Stimulated activated CD4-positive, alpha-beta T cell treated with anti-CD3 and anti-CD28 coated beads, Interleukin-12 subunit alpha, Interleukin-12 subunit beta, amount 100 ng/mL, for 24 hours (primary cell): ENCODE measurements at places on chromosomes 3 and 15.
A peak's percentile ranks its signal among the peaks of the same experiment; 100 is the strongest.

DNA sequence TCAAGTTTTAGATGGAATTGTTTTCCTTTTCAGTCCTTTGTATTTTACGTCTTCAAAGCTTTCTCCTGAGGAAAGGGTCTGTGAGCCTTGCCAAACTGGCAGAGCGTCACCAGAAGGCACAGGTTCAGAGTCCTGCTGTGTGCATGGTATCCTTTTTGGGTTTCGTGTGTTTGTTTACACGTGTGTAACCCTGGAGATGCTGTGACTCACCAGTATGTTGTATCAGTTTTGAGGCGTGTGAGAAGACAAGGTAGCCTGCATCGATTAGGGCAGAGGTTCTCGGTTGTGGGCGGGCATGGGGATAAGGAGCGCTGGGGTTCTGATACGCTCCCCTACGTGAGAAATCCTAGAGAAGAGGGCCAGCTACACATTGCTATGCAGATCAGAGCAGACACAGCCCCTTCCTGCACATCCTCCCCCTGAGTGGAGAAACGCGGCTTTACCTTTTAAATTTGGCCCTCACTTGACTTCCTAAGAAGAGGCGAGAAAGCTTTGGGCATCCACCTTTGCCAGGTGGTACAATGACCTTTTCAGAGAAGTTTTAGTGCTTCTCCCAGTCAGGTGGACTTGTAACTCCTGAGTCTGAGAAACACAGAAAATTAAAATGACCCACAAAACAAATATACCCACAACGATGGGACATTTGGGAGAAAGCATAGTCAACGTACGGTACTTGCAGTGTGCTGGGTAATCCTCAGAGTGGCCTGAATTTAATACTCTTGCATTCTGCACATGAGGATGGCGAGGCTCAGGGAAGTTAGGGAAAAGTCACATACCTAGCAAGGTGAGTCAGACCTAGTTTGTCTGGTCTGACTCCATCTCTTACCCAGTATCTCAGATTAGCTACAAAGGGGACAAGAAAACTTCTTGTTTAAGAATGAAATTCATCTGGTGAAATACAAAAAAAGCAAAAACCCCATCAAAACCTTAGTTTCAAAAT is 38.1 kb downstream of the TRAK1 start:
- no peak for DNase-seq

DNA sequence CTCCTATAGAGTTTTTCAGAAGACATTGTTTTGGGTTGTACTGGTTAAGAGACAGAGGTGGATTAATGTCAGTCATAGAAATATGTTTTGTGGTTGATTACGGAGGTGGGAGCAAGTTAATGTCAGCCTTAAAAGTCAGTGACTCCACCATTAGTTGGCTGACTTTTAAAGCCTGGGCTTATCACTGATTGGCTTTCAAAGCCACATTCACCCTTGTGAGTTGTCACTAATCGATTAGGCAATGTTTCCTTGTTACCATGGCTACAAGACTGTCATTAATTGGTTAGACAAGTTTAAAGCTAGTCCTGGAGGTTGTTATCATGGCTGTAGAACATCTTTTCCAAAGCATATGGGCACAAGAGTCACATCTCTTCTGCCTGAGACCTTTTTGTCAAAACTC is 73.0 kb downstream of the NEO1 start:
- no peak for DNase-seq

DNA sequence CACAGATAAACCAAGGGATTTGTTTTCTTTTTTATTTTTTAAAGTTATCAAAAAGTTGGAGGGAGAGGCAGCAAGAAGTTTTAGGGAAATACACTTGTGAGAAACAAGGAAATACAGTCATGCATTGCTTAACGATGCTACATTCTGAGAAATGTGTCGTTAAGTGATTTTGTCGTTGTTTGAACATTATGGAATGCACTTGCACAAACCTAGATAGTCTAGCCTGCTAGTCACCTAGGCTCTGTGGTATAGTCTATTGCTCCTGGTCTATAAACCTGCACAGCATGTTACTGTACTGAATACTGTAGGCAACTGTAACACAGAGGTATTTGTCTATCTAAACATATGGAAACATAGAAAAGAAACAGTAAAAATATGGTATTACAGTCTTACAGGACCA is 2.0 kb upstream of the NFKBIZ start:
- no peak for DNase-seq

DNA sequence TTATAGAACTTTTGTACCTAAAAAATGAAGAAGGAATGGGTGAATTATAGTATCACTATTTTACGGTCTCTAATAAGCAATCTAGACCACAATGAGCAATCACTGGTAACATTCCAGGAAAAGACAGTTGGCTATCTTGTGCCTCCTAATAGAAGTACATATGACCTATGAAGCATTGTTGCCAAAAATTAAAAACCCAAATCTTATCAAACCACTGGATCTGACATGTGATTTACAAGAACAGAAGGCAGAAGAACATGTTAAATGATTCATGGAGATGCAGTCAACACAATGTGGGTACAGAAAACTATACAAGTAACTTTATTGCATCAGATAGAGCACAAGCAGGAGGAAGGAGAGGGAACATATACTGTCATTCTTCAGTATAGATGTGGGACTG is 14.5 kb upstream of the HYKK start:
- no peak for DNase-seq

DNA sequence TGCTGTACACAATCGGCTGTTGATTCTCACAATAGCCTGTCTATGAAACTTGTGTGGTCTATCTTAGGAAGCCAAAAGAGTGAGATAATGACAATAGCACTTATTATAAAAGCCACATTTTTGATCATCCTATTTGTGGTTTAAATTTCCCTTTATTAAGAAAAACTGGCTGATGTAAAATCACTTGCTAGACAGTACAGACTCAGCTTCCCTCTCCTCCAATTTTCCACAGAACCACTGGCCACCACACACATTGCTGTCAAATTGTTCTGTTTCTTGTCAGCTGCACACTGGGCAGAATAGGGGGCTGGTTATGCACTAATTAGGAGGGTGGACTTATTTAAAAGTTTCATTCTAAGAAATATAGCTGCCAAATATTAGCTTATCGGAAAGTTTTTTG is 425.9 kb downstream of the EPHA3 start:
- no peak for DNase-seq

GRCh38 chr3:108461661-108462111 is 48.7 kb downstream of the MYH15 start:
- no peak for DNase-seq

DNA sequence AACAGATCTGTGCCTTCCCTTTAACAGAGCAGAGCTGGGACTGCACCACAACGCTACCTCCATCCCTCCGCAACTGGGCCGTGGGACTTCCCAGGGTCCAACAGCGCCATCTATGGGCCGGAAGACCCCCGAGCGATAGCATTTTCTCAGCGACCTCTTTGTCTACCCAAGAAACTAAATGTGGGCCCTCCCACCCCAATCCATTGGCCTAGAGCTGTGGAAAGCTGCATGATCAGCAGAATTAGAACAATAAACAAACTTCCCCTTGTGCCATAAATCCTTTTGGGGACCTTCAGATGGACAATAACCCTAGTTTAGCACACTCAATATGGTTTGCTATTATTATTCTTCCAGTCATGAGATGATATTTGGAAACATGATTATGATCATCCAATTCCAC is 74.8 kb upstream of the NTRK3 start:
- peak; percentile 53 for DNase-seq

GRCh38 chr3:4797201-4797705 is 182.0 kb upstream of the BHLHE40 start:
- DNase-seq, result no peak

DNA sequence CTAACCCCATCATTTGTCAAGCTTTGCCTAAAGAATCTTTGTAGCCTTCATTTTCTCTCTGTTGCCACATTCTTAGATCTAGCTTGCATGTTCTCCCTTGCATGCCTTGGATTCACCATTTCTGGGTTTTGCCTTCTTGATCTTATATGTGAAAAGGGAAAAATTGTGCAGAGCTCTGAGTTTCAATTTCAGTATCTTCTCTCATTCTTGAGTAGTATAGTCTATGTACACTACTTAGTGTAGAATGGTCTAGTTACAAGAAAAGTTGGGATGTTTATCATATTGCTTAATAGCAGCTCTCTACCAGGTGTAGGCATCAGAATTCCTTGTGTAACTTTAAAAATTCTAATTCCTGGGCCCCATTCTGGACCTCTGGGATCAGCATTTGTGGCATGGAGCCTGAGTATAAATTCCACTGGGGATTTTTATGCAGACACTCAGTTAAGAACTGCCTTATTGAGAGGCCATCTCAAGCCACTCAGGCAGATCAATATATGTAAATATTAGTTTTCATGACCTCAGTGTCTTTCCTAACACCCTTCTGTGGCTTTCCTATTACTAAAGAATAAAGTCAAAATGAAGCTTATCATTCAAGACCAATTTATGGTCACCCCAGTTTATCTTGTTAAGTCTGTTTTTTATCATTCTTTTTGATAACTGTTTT is 23.4 kb downstream of the GTF2E1 start:
- DNase-seq, result no peak

DNA sequence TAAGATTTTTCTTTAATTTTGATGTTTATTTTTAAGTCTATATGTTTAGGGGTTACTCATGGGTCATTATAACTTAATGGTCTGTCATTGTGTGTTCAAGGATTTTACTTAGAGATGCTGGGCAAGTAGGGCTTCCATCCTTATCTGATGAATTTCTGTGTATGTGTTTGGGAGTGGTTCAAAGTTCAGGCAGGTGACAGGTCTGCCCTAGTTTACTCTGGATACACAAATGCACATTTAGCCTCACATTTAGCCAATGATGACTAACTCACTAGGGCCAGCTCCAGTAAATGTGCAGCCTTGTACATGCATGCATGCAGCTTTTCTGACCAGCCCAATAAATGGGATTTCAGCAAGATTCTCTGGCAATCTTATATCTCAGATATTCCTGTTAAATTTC is 554.1 kb downstream of the SI start:
- DNase-seq, result no peak

DNA sequence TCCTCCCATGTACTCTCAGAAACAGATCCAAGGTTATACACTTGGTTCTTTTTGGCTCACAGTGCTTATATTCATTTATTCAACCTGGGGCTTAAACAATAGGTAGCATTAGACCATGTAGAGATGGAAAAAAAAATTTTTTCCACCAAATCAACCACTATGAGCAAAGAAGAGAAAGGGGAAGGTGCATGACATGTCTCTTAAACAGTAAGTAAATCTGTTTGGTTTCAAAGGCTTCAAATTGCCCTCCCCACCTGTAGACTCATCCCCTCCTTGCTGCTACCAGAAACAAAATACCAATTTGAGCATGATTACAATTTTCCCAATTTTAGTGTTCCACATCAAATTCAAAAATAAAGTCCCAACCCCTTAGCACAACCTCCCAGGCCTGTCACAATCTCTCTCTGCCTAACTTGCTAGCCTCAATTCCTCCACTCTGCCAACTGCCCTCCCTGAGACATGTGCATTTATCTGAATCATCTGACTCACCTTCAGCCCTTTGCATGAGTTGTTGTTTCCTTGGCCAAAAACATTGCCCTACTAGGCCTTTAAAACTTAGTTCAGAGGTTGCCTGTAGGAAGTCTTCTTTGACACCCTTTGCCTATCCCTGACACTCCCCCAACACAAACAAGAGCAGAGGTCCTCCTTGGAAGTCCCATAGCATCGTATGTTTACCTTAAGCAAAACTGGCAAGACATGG is 30.3 kb upstream of the TSC22D2 start:
- DNase-seq, result no peak

DNA sequence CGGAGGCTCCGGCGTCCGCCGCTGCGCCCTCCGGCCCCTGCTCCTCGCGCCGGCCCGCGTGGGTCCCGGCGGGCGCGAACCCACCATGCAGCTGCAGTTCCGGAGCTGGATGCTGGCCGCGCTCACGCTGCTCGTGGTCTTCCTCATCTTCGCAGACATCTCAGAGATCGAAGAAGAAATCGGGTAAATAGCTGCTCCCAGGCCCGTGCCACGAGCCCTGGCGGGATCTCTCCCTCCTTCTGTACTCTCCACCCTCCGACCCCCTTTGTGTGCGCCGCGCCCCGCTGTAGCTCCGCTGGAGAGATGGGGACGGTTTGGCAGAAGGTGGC is 263 bp downstream of the ST8SIA2 start:
- DNase-seq, result no peak

DNA sequence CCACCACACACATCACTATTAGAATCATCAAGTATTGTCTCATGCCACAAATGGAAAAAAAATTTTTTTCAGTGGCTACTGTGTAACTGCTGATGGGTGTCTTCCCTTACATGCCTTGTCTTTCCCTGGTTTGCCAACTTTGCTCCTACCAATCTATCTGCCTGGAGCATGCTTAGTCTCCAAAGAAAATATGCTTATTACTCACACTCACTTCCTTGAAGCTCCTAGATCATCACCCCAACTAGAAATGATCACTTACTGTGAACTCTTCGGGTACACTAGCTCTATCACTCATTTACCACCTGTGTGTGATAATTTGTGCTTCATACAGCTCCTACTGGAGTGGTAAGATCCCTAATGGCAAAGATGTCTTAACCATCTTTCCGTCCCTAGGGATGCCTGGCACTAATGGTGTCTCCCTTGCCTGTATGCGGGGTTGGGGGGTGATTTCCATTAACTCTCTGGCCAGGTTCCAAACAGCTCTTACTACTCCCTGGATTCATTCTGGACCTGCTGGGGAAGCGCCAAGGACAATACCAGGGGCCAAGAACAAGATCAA is 799 bp downstream of the VPS33B start:
- DNase-seq, result no peak

DNA sequence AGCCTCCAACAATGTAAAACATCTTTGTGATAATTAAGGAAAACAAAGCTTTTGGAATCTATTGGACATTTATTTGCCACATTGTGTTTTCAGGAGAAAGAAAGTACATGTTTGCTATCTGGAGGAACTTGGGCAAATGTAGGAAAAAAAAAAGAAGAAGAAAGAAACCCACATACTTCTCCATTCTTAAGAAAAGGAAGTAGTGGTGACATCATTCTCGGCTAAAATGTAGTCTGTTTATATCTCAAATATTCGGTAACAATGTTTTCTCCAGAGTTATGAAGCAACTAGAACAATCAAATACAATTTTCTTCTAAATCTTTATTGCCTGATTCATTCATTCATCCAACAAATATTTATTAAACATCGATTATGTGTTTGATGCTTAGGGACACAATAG is 2.3 kb upstream of the TGFBR2 start:
- DNase-seq, result no peak

DNA sequence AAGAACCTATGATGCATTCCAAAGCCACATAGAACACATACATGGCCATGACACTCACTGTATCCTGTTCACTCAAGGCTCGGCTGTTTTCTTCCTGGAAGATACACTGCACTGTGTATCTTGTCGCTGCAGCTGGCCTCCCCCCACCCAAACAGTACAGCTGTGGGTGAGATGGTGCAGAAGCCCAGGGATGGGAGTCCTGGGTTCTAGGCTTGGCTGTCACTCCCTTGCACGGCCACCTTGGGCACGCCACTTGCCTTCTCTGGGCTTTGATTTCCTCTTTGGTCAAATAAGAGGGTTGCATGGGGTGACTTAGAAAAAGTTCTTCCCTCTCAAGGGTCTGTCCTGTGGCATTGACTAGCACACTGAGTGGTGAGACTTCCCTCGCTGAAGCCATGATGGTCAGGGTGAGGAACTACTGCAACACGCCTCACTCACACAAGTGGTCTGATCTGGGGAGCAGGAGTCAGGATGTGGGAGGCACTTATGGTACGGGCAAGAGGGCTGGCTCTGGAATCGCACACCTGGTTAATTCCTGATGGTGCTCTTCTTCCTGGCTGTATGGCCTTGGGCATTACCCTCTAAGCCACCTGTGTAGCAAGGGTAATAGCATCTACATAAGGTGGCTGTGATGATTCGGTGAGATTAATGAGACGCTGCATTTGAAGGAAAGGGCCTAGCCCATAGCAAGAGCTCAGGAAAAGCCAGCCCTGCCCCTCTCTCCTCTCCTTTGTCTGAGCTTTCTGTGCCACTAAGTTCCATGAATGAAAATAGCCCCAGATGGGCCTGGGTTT is 44.0 kb downstream of the ANP32A start:
- DNase-seq, result no peak
